ENCODE measurements at places on chromosomes 4 and X. TPM values are rescaled to one million over a fixed set of nuclear protein-coding genes. Genes with fewer than 3 reads are reported as not detected.

Gene FREM3
- total RNA-seq, result 3.2 TPM

Gene EPGN
- not detected for total RNA-seq

Gene MAGED4
- 160 TPM for total RNA-seq

Gene IRS4
- 14.5 TPM for total RNA-seq

Gene GABRQ
- total RNA-seq, result 5.8 TPM

Measured in diencephalon (tissue), 1 donor.